ENCODE measurements at places on chromosomes 2 and 18.
A peak's percentile ranks its signal among the peaks of the same experiment; 100 is the strongest.

GRCh38 chr2:122100756-122101155 is 345.3 kb downstream of the TSN start:
- no peak for DNase-seq

DNA sequence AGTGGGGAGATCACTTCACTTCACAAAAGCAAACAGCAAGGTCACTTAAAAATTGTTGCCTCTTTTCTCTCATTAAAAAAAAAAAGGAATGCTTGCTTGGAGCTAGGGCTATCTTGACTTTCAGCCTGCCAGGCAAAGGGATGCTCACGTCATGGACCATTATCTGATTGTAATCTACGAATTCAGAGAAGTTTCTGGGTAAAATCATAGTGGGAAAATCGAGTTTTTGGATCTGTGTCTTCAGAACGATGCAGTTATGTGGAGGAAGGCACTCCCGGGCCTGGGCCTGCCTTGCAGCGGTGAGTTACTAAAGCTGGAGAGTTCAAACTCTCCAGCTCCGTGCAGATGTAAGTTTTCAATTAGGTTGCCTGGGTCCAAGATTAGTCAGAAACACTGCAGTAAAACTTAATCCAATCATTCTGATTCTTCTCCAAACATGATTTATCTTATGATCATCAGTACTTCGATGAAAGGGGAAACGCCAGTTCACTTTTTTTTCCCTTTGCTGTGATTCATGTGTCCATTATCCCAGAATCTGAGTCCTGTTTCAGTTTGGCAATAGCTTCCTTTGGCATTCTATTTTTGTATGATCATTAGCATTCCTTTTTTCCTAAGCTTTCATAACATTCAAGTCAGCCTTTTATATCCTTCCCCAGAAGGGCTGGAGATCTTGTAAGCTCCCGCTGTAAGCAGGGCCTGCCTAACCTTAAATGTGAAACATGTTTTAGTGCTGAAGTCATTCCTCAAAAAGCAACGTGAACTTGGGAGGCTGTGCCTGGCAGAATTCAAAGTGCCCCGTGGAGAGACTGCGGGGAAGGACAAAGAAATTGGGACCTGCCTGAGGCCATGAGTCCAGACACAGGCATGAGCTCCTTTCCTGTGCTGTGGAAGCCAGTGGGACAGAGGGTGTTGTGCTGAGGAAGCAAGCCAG is 119.3 kb upstream of the TWIST2 start:
- peak; percentile 90 for DNase-seq

GRCh38 chr2:132449868-132450267 is 33.3 kb downstream of the GPR39 start:
- DNase-seq = no peak

DNA sequence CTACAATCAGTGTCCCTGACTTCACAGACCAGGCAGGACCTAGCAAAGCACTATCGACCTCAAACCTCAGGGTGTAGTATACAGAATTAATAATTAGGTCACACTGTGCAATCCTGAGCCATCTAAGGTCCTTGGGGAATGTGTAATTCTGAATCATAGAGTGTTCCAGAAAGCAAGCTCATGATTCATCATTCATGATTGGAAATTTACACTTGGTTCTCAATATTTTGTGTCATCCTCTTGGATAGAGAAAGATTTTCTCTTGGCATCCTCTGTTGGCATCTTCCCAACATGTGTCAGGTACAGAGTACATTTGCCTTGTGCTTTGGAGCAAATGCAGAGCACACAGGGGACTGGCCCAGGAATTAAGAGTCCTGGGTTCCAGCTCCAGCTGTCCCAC is 245.0 kb upstream of the NT5C1B start:
- DNase-seq = peak; percentile 86

DNA sequence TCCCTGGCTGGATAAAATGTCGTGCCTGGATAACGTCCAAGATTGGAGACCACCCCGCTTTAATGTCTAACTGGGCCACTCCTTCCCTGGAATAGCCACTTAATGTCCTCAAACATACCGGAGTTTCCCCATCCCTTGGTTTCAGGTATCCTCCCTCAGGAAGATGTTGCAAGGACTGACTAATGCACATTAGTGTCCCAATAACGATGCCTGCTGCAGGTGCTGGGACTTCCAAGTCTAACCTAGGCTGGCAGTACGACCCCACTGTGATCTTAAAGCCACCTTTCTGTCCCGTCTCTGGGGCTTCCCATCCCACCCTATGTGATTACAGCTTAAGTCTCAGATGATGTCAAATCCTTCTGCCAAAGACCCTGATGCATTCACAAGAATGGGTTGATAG is 1.1 kb upstream of the ATP6V1C2 start:
- no peak for DNase-seq

All from fibroblast of skin of scalp (primary cell).